ENCODE measurements at places on chromosomes 1 and 21.
A peak's percentile ranks its signal among the peaks of the same experiment; 100 is the strongest.

- no peak for DNase-seq
These were observed 270.2 kb downstream of the PTPRC start for GRCh38 chr1:198908995-198909394.

DNA sequence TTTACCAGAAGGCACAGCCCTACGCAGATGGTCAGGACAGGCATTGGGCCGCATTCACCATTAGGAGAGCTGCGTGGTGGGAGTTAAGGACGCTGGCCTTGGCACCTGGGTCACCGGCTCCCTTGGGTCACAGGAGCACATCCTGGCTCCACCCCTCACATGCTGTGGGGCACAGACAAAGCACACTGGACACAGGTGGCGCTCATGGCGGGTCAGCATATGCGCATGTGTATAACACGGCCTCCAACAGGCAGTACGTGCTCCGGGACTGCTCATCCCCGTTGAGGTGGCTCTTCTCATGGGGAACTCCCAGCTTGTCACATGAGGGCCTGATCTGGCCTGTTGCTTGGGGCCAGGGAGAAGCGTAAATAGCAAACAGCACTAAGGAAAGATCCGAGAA lies 25.0 kb downstream of the PGBD5 start:
- DNase-seq = no peak

DNA sequence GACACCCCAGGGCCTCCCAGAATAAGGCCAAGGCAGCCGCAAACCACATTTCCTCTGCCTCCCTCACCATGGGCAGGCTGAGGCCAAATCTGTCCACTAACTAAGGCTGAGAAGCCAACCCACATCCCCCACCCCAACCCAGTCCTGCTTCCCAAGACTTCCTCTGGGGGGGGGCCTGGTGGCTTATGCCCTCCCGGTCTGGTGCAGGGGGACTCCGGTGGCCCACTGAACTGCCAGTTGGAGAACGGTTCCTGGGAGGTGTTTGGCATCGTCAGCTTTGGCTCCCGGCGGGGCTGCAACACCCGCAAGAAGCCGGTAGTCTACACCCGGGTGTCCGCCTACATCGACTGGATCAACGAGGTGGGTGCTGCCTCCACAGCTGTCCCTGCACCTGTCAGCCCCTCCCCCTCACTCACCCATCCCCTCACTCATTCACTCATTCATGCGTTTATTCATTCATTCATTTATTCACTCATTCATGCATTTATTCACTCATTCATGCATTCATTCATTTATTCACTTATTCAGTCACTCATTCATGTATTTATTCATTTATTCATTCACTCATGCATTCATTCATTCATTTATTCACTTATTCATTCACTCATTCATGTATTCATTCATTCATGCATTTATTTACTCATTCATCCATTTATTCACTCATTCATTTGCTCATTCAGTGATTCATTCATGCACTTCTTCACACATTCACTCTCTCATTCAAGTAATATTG lies 7.3 kb downstream of the CTRC start:
- DNase-seq = no peak

DNA sequence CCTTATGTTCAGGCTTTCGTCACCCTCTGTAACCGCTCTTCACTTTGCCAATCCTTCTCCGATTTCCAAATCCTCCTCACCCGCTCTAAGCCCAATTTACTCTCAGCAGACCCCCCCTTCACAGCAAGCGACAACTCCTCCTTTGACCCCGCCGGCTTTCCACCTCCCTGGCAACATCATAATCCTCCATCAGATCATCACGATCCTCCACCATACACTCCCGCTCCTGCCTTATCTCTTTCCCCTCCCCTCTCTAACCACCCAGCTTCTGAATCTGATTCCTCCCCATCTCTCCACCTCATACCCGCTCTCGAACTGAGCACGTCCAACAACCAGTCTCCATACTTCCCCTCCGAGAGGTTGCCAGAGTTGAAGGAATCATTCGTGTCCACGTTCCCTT lies 7.5 kb upstream of the EVA1B start:
- no peak for DNase-seq

GRCh38 chr1:48249868-48250267 lies 27.4 kb downstream of the SLC5A9 start:
- DNase-seq = no peak

DNA sequence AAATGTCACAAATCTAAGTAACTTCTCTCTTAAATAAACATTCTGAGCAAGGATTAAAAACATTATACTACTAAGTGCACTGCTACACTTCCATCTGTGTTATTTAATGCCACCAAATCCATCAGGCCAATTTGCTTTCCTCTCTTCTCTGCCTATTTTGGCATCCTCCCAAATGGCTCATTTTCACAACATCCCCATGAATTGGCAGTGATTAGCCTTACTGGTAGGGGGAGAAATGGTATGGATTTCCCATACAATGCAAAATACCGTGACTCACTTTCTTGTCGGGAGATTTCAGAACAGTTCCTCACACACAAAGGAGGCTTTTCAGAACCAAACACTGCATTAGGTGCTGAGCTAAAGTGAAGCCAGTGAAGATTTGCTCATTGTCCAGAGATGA lies 195.7 kb downstream of the MIS18A start:
- DNase-seq = no peak

DNA sequence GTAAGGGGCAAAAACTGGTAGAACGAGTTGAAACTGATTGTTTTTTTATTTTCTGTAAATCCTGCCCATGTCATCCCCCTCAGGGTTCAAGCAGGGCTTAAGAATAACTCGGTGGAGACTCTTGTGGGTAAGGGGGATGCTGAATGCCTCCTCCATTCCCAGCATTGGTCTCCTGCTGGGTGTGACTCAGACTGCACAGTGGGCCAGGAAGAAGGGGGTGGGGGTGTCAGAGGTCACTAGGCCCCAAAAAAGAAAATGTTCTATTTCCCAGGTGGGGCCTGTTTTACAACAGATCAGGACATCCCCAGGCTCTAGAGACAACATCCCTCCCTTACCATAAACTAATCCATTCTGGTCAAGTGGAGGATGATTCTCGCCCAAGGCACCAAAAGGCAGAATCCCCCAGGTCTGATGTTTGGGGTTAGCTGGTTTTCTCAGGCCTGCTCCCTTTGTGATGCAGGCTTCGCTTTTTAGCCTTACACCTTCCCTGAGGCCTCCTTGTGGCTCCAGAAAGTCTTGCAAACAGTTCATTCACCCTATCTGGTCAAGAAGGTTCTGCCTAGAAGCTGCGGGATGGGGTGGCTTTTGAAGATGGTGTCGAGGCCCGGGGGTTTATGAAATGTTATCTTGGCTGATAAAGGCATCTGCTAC lies 10.7 kb upstream of the GRHL3 start:
- no peak for DNase-seq

DNA sequence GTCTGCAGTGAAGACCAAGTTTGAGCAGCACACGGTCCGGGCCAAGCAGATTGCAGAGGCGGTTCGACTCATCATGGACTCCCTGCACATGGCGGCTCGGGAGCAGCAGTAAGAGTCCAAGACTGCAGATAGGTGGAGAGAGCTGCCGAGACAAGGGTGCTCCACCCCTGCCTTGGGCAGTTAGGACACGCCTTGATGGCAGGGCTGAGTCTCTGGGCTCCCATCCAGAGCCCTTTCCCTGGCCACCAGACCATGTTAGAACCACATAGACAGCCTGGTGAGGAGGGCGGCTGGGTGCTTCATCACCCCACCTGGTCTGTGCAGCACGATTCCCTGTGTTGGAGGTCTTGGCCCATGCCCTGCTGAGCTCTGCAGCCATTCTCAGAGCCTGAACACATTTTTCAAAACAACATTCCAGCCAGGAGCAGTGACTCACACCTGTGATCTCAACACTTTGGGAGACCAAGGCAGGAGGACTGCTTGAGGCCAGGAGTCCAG lies 17.3 kb upstream of the MIIP start:
- DNase-seq = no peak

DNA sequence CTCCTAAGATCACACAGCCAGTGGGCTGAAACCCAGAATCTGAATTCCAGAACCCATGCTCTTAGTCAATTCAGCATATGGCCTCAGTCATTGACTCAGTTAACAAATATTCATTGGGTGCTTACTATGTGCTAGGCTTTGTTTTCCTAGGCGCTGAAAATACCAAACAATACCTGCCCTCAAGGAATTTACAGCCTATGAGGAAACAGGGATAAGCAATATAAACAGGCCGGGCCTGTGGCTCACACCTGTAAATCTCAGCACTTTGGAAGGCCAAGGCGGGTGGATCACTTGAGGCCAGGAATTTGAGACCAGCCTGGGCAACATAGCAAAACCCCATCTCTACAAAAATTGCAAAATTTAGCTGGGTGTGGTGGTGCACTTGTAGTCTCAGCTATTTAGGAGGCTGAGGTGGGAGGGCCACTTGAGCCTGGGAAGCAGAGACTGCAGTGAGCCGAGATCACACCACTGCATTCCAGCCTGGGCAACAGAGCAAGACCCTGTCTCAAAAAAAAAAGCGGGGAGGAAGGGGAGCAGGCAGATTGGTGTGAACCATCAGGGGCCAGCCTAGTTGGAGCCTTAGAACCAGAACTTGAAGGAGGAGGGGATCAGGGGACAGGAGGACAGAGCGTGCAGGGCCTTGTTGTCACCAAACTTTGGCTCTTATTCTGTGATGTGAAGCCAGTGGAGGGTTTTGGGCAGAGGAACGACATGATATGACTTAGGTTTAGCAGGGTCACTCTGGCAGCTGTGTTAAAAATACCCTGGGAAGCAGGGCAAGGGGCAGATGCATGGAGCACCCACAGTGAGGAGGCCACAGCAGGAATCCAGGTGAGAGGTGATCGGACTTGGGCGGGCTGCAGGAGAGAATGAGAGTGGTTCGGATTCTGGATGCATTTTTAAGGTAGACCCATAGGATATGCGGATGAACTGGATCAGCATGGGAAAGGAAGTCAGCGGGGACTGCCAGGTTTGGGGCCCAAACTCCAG lies 5.8 kb downstream of the TINAGL1 start:
- no peak for DNase-seq

- DNase-seq = no peak
These were observed 35.1 kb upstream of the SLC30A10 start for GRCh38 chr1:219963432-219963831.

GRCh38 chr21:27339902-27340301 lies 373.0 kb upstream of the ADAMTS5 start:
- no peak for DNase-seq

DNA sequence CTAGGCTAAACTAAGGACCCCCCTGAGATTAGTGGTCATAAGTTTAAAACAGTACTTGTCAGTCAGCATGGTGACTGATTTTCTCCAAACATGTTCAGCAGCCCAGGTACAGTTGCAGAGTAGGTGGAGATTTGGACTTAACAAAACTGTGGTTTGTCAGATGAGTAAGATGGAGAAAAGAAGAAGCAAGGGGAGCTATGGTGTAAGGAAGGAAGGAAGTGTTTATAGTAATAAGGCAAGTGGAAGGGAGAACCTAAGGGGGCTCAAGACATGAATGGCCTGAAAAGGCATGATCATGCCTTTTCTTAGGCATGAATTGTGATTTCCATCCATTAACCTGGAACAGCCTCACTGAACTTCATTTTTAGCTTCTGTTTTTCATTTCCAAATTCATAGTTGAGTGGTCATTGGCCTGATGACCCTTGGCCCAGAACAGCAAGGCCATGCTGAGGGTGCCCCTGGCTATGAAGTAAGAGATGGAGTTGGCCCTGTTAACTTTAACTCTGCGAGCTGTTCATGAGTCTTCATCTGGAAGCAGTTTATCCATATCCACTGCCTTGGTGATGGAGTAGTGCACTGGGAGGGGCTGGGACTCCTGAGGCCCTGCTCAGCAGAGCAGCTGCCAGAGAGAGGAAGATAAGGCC lies 60.7 kb downstream of the LRRC8D start:
- no peak for DNase-seq

- DNase-seq = peak; percentile 15
These were observed 2.4 kb downstream of the IGSF21 start for GRCh38 chr1:18109756-18110597.

DNA sequence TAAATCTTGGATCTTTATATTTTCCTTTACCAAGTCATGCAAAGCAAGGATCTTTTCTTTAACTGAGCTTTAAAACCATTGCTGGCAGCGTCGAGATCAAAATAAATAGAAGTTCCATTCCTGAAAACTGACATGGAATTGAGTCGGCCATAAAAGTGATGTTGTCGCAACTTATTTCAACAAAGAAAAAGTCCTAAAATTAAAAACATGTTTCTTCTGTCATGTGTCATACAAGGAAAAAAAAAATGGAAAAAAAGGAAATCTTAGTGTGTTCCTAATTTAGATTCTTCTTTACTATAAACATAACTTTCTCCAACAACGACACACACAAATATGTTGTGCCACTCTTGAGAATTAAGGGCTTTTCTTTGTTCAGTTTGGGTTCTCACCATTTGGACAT lies 34.9 kb downstream of the GREM2 start:
- DNase-seq = no peak
